Karpas-422 (cell line): ENCODE measurements at places on chromosomes 12 and 14. TPM values are rescaled to one million over a fixed set of nuclear protein-coding genes. Genes with fewer than 3 reads are reported as not detected.

- DNase-seq = no peak
These were observed 30.4 kb upstream of the VWF start for GRCh38 chr12:6154730-6155459.

DNA sequence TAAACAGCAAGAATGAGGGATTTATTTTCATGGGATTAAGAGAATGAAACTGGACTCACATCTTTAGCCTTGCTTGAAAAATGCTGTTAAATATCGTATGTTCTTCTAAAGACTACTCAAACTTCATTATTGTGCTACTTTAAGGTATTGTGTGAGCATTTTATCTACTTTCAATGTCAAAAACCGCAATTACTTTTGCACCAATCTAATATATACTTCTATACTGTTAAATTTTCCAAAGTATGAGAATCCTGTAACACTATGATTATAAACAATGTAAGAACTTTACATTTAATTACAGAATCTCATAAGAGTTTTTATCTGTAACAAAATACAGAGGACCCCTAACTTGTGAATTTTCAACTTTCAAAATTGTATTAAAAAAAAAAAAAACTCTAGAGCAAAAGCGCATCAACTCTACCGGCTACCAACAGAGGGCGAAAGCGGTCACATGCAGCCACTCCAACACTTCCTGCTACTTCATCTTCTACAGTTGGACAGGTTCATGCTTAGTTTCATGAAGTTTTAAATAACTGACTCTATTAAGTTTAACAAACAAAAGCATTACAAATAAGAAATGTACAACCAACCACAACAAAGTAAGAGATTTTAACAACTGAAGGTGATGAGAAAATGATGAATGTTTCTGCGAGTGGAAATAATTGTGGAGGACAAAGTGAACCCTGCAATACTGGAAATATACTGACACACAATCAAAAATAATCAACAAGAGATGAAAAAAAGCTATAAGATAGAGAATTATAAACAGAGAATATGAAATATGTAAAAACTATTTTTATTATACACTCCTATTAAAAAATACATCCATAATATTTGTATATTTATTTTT lies 210.9 kb downstream of the MED13L start:
- DNase-seq = peak; percentile 81

DNA sequence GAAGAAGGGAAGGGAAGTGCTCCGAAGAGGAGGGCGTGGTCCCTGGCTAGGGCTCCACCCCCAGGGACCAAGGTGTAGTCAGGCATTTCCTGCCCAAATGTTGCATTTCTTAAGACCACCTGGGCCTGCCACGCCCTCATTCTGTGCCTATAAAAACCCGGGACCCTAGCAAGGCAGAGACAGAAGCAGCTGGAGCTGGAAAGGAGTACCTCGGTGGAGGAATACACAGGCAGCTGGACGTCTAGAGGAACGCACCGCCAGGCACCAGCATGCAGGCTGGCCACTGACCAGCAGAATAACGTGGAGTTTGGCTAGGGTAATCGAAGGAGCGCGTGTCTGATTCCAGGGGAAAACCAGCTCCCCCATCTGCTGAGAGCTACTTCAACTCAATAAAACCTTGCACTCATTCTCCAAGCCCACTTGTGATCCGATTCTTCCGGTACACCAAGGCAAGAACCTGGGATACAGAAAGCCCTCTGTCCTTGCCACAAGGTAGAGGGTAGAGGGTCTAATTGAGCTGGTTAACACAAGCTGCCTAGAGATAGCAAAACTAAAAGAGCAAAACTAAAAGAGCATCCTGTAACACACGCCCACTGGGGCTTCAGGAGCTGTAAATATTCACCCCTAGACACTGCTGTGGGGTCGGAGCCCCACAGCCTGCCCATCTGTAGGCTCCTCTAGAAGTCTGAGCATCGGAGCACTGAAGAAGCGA lies 21.0 kb downstream of the CFL2 start:
- peak; percentile 61 for DNase-seq

DNA sequence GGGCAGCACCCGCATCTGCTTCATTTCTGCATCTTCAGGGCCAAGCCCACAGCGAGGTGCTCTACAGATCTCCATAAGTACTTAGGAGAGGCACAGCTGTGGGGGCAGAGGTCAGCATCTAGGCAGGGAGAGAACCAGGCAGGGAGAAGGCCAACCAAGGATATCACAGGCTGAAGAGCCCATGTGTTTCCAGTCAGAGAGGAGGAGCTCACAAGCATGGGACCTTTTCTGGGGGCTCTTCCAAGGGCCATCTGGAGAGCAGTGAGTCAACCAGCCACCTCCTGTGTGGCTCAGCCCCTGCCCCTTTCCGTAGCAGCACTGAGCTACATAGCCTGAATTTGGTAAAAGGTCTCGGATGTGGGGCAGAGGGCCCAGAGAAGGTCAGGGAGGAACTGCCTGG lies 78.5 kb downstream of the ARL6IP4 start:
- DNase-seq = no peak

RNASE7 gene
- not detected in 2 replicates for total RNA-seq
